ENCODE measurements at places on chromosomes 6 and 20.

GRCh38 chr20:40714109-40714508 lies 25.1 kb upstream of the MAFB start:
- DNase-seq: no peak

GRCh38 chr20:37981568-37981967 lies 51.7 kb downstream of the TTI1 start:
- no peak for DNase-seq

DNA sequence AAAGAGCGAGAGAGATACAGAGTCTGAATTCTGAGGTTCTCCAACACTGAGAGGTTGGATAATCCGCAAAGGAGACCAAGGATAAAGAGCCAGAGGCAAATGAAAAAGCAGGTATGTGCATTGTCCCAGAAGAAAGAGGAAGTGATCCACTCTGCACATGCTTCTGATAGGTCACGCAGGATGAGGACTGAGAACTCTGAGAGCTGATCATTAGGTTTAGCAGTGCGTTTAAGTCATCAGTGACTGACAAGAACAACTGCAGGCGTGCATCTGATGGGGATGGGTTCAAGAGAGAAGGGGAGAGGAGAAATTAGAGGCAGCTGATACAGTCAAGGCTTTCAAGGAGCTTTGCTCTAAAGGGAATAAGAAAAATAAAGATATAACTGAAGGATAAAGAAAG lies 301.2 kb upstream of the SGK1 start:
- no peak for DNase-seq

- DNase-seq: no peak
Observed at GRCh38 chr20:58668901-58669286, 17.8 kb downstream of the STX16 start.

DNA sequence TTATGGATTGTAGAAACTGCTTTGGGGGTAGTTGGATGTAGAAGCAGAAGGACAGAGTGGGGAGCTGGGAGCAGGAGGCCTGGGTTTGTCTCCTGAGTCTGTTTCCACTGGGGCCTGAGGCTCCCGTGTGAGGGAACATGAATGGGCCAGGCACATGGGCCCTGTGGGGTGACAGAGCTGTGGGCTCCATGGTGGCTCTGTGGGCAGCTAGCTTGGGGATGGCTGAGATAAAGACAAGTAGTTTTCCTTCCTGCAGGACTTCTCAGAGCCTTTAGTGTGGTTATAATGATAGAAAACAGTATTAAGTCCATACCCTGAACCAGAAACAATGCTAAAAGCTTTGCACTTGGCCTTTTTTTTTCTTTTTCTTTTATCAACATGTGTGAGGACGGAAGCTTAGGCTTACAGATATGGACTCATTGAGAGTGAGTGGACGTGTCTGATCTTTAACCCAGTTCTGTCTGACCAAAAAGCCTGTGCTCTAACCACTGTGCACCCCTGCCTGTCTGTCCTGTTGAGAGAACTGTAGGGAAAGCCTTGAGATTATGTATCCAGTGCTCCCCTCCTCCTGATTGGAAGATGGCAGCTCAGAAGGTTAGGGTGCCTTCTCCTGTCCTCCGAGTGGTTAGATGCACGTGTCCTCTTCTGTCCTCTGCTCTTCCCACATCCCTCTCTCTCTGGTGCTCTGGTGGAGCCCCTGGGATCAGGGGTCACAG lies 98.3 kb downstream of the CDH26 start:
- DNase-seq: no peak

GRCh38 chr6:20354366-20354765 lies 47.3 kb upstream of the E2F3 start:
- DNase-seq: no peak

DNA sequence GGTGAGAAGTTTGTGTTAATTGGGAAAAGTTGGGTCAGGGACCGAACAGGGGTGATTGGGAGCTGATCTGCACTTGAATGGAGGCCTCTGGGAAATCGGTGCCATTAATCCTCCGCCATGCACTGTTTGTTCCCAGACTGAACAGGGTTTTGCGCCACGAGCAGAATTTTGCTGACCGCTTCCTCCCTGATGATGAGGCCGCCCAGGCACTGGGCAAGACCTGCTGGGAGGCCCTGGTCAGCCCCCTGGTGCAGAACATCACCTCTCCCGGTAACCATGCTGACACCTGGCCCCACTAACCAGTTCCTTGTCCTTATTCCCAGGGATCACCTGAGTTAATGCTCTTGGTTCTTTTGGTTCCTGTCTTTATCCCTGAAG lies 21.7 kb downstream of the CUL9 start:
- DNase-seq: no peak

DNA sequence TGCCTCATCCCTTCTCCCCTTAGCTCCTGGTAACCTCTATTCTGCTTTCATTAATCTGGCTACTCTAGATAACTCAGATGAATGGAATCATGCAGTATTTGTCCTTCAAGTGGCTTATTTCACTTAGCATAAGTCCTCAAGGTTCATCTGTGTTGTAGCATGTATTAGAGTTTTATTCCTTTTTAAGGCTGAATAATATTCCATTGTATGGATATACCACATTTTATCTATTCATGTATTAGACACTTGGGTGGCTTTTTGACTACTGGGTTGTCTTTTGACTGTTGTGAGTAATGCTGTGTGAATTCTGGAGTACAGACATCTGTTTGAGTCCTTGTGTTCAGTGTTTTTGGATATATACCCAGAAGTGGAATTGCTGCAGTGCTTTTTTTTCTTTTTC lies 58.4 kb downstream of the PHF20 start:
- DNase-seq: no peak

- DNase-seq: no peak
Observed at GRCh38 chr20:64037498-64038213, 1.7 kb downstream of the C20orf204 start.

GRCh38 chr6:49531774-49532569 lies 18.5 kb upstream of the C6orf141 start:
- peak; percentile 80 for DNase-seq

- DNase-seq: no peak
Observed at GRCh38 chr6:138161338-138162110, at the start of gene ARFGEF3. ARFGEF3 (plus strand) TSS chr6:138161939; CDS start chr6:138162087, 148 bp downstream.

DNA sequence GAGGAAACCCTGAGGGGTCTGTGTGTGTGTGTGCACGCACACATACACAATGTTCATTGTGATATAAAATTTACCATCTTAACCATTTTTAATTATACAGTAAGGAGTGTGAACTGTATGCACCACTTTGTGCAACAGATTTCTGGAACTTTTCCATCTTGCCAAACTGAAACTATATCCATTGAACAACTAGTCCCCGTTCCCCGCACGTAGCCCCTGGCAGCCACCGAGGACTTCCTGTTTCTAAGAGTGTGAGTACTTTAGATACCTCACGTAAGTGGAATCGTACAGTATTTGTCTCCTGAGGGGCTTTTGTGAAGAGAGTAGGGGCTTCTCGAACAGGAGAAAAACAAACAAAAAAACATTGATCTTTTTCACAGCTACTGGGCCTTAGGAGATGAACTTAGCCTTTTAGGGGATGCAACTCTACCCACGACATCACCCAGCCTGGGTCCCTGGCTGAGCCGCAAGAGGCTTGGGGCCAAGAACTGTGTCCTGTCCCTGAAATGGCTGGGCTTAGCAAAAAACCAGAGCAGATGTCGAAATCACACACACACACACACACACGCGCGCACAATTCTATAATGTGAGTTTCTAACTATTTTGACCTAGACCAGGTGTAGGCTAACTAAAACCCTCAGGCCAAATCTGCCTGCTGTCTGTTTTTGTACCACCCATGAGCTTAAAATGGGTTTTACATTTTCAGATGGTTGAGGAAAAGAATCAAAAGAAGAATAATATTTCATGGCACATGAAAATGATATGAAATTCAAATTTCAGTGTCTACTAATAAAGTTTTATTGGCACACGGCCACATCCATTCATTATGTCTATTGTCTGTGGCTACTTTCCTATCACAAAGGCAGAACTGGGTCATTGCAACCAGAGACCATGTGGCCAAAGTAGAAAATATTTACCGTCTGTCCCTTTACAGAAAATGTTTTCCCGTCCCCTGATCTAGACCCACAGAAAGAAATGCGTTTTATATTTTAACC lies 144.2 kb downstream of the EYA2 start:
- no peak for DNase-seq

- DNase-seq: no peak
Observed at GRCh38 chr20:54002056-54002575, 68.3 kb downstream of the BCAS1 start.
